GM06990 (cell line): ENCODE measurements at places on chromosomes 6 and 20.

DNA sequence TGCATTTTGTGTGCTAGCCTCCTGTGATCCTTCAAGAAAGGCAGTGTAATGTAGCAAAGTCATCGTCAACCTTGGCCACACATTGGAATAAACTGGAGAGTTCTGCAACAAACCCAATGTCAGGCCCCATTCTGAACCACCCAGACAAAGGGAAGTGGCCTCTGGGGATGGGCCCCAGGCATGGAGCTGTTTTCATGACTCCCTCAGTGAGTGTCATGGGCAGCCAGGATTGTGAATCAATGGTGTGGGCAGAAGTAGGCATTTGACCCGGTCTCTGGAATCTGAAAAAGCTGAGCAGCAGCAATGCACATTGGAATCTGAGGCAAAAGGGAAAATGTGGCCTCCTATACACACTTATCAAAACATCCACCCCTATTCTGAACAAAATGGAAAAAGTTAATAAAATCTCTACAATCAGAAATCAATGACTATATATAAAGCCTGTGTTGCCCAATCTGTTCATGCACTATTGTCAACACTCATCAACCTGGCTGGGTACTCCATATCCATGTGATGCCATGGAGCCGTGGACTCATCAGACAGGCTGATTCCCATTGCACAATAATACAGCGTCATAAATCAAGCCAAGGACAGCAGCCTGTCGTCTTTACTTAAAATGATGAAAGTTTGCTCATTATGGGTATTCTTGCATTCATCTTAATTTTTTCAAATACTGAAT is 134.9 kb upstream of the STMND1 start:
- no peak for DNase-seq

GRCh38 chr6:31765559-31765909 is 3.1 kb downstream of the SAPCD1 start:
- DNase-seq = no peak

GRCh38 chr20:56752274-56752673 is 123.2 kb downstream of the TFAP2C start:
- DNase-seq = no peak

GRCh38 chr6:140003217-140003616 is 628.8 kb upstream of the CITED2 start:
- DNase-seq = no peak

DNA sequence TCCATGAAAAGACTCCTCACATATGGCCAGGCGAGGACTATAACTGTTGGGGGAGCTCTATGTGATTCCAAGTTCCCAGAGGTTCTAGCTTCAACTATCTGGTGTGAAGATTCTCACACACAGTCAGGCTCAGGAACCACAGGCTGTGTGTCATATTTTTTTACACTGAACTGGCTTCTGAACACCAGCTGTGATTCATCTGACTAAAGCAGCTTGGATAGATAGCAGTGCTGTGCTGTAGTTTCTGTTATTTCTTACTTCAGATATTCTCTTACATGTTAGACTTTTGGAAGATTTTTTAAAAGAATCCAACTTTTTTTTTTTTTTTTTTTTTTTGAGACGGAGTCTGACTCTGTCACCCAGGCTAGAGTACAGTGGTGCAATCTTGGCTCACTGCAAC is 140.7 kb upstream of the MCHR2 start:
- DNase-seq = no peak

DNA sequence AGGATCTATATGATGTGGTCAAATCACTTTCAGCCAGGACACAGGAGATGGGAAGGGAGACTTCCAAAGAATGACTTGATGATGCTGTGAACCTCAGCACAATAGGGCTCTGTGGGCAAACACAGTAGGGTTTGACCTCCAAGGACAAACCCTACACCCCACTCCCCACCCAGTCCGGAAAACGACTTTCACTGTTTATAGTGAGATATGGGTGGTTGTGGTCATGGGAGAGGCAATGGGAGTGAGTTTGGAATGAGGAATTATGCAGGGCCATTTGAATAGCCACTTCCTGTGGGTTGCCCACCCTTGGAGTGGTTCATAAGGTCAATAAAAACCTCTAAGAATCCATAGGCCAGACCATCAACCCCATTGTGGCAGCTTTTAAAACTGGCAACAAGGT is 38.4 kb upstream of the PRND start:
- DNase-seq = no peak

DNA sequence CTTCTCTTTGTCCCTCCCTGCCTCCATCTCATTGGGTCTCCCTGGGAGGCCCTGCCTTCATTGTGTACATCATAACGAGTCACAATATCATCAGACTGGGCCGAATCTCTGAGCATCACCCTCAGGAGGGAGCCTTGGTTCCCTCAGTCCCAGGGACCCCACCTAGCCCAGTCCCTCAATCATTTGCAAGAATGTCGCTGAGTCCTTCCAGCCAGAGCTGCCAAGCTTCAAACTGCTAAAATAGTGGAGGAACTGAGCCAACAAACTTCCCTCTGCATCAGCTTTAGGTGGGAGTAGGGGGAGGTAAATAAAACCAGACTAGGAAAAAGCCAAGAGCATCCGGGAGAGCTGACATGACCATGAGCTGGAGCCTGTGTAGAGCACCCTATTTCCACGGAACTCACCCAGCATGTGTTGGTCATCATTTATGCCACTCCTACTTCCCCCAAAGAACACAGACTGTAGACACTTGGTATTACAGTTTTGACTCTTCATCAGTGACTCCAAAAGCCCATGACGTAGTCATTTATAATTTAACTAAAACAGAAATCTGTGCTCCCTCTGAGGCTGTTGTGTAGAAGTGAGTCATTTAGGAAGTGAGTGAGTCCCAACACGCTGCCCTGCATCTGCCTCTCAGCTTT is 28.8 kb upstream of the IL17A start:
- peak; percentile 54 for DNase-seq

GRCh38 chr6:81166770-81167169 is 585.7 kb downstream of the TENT5A start:
- no peak for DNase-seq

DNA sequence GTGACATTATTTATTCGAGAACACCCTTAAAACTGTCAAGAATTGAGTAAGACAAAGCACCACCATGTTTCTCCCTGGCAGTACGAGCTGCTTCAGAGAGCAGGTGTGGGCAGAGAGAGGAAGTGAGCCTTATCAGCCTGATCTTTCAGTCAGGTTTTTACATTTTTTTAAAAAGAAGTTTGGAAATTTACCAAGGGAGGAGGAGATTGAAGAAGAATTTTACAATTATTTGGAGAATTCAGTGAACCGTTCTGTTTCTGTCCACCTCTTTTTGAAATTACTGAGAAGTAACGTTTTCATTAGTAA is 75.5 kb downstream of the ZDHHC14 start:
- no peak for DNase-seq

- DNase-seq = no peak
These were observed 975 bp upstream of the PPT2 start for GRCh38 chr6:32152769-32153563.

DNA sequence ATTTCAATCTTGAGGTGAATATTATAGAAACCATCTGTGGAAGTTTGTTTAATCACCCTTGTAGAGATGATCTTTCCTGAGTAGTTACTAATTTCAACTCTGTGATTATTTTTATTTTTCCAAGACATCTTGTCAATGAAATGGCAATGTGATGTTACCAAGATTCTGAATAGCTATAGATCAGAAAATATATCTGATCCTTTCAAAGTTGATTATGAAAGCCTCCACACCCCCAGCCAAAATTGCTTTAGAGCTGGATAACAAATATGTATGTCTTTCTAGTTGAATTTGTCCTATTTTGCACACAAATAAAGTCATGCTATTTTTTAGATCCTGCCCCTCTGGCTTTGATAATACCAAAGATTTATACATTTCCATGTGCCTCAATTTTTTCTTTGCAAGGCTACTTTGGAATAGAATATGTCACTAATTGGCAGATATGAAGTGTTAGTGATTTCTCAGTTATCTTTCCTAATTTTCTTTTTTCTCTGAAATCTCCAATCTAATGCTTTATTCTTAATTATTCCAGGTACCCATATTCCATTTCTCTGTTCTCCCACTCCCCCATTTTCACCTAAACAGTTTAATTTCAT is 5.0 kb downstream of the SIM1 start:
- DNase-seq = no peak

DNA sequence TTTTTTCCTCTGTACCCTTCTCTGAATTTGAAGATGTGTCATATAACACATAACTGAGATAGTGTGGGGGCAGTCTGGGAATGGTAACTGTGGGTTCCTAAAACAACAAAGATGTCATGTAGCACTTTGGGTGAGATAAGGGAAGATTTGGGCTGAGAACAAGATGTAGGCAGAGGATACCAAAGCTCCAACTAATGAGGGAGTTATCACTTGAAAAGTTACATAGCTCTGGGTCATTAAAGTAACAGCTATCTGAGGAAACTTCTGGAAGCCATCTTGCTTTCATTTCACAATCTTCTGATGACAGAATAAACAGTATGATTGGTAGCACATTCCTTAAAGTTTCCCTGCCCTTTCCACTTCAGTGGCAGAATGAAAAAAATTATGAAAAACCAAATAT is 255.4 kb downstream of the TBX18 start:
- DNase-seq = no peak

DNA sequence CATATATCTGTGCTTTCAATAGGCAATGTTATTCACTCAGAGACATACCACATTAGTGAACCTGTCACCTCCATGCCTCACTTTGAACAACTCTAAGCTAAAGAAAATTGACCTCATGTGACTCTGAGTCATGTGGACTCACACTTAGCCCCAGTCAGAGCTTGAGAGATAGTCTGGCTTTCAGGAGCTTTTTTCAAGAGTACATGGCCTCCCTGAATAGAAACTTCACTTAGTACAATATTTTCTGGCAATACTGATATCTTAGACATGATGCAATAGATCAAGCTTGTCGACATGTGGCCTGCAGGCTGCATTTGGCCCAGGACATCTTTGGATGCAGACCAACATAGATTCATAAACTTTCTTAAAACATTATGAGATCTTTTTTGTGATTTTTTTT is 8.5 kb downstream of the SPTLC3 start:
- DNase-seq = no peak

DNA sequence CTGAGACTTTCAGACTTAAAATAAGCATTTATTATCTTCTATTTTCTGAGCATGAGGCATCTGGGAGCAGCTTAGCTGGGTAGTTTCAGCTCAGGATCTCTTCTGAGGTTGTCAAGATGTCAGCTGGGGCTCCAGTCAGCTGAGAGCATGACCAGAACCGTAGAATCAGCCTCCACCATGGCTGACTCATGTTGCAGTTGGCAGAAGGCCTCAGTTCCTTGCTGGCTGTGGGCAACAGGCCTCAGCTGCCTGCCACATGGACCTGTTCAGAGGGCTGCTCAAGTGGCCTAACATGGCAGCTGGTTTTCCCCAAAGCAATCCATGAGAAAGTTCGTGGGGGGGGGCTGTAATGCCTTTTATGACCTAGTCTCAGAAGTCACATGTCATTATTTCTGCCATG is 142.3 kb downstream of the LY86 start:
- DNase-seq = no peak

DNA sequence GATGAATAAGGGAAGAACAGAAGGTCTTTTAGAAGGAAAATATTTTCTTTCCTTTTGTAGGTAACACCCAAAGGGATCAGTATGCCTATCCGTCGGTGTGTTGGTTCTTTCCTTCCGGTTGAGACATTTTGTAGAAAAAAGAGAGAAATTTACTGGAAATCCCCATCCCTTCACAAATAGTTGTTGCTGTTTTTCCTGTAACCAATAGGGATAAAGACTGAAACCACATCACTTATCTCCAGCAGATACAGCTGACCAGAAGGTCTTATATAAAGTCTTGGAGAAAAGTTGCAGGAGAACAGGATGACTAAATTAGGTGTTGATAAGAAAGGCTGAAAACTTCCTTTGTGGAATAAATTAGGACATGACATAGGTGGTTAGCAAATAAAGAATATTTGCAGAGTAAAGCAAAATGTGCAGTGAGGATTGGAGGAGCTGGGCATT is 14.8 kb upstream of the HLA-DRB1 start:
- DNase-seq = peak; percentile 68

GRCh38 chr6:16129623-16130401 is 926 bp downstream of the MYLIP start:
- DNase-seq = no peak
